Nasal cavity respiratory epithelium epithelial cell of viscerocranial mucosa (primary cell): ENCODE measurements at places on chromosomes 7 and 10. TPM values are rescaled to one million over a fixed set of nuclear protein-coding genes. Genes with fewer than 3 reads are reported as not detected.

GRB10 gene
- total RNA-seq: 40.0 and 87.8 TPM in 2 replicates

OPN1SW gene
- not detected in 2 replicates for total RNA-seq

NME8 gene
- total RNA-seq: not detected in 2 replicates

CDH23 gene
- under 0.01 and 0.14 TPM in 2 replicates for total RNA-seq

MINPP1 gene
- 24.3 and 28.0 TPM in 2 replicates for total RNA-seq

TMEM176B gene
- total RNA-seq: not detected in 2 replicates

AKR1C8 gene
- total RNA-seq: not detected in 2 replicates

STEAP4 gene
- total RNA-seq: 2.4 and 3.1 TPM in 2 replicates

DLX6 gene
- 0.34 and 0.36 TPM in 2 replicates for total RNA-seq

HTRA1 gene
- 120 and 178 TPM in 2 replicates for total RNA-seq
